ENCODE measurements at places on chromosomes 3 and 15.

DNA sequence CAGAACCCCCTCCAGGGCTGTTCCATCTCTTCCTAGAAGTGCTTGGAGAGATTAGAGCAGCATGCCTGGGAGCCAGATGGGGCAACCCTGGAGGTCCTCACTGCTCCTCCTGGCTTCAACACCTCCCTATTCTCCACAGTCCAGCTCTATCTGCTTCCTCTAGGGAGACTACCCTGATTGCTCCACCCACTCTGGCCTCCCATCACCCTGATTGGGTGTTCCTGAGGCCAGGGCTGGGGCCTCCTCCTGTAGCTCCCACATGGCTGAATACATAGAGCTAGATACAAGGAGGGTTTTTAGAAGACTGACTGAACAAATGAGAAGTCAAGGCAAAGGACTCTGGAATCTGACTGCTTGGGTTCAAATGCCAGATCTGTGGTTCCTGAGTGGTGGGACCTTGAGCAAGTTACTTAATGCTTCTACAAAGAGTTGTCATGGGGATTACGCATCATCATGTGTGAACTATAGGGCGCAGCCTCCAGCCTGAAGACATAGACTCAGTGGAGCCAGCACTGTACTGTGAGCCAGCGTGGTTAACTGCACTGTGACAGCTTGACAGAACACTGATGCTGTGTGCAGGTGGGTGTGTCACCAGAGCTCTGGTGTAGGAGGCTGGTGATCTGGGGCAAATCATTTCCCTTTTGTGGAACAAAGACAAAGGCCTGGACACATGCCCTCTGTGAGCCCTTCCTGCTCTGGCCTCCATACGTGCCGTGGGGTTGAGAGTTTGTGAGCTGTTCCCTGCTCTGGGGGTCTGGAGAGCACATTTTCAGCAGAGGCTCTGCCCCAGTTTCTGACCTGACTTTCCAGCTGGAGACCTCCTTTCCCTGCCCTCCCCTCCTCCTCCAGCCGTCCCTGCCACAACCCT is 74.8 kb downstream of the SCN5A start:
- DNase-seq = no peak

DNA sequence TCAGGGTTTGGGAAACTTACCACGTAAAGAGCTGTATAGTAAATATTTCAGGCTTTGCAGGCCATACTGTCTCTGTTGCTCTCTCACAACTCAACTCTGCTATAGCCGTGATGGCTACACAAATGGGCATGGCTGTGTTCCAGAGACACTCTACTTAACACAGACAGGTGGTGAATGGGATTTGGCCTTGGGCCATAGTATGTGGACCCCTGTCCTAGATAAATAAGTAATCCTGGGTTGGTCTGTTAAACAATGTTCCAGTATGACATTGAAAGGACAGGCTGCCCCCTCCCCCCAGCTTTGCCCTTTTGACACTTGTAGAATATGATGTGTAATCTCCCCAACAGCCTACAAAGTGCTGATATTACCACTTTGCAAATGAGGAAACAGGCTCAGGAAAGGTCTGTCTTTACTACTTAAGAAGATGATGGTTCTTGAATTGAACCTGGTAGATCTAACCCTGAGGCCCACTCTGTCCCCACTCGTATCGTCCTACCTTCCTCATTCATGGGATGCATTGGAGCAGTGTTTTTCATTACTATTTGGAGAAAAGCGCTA is 38.4 kb downstream of the SLCO3A1 start:
- no peak for DNase-seq

GRCh38 chr3:112568642-112569041 is 6.8 kb downstream of the SLC35A5 start:
- no peak for DNase-seq

- DNase-seq = no peak
Observed at GRCh38 chr15:29099131-29099880, 170.3 kb downstream of the NSMCE3 start.

- no peak for DNase-seq
Observed at GRCh38 chr3:87997298-87997697, 61.5 kb downstream of the CGGBP1 start.

- no peak for DNase-seq
Observed at GRCh38 chr3:76942101-76942500, 97.8 kb upstream of the ROBO2 start.

- DNase-seq = no peak
Observed at GRCh38 chr3:52405066-52405465, 39.8 kb downstream of the SEMA3G start.

DNA sequence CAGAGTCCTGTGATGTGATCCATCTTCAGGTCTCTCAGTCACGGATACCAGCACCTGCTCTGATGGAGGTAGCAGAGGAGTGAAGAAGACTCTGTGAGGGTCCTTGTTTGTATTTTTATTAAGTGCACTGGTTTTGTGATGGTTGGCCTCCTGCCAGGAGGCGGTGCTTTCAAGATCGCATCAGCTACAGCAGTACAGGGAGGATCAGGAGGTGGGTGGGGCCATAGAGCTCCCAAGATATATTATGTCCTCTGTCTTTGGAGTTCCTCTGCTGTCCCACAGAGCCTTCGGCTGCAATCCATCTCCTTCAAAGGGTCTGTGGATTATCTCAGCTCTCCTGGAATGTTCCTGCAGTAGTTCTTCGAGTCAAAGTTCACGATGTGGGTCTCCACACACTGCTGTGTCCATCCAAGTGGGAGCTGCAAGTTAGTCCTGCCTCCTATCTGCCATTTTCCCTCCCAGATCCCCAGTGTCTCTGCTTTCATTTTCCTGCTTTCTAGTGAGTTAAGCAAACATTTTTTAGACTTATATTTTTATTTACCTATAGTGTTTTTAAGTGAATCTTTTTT is 54.7 kb downstream of the TM2D3 start:
- DNase-seq = no peak

GRCh38 chr3:51799879-51800749 is 21.1 kb upstream of the IQCF6 start:
- no peak for DNase-seq

- no peak for DNase-seq
Observed at GRCh38 chr3:176262071-176262470, 935.2 kb downstream of the TBL1XR1 start.

GRCh38 chr3:69411346-69411745 is 25.5 kb upstream of the FRMD4B start:
- no peak for DNase-seq

DNA sequence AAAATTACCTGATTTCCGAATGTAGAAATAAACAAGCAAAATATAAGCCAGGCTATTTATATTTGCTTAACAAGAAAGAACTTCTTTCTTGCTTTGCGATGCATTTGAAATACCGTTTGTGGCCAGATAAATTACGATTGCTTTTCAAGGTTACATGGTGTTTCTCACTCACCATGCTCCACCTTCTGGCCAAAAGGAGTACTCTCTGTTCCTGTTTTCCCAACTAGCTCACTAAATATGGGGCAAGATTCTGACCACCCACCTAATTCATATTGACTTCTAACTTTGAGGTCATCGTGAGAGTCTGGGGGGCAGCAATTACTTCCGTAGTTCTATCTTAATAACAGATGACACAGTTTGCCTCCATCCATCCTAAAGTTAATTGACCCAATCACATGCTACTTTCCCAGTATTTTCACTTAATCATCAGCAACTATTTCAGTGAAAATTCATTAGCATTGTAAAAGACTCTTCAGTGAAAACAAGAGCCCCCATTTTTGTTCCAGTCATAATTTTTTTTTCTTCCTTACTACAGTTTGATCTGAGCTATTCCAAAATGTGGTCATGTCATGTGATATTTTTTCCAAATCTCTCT is 25.9 kb downstream of the ACP3 start:
- DNase-seq = no peak

DNA sequence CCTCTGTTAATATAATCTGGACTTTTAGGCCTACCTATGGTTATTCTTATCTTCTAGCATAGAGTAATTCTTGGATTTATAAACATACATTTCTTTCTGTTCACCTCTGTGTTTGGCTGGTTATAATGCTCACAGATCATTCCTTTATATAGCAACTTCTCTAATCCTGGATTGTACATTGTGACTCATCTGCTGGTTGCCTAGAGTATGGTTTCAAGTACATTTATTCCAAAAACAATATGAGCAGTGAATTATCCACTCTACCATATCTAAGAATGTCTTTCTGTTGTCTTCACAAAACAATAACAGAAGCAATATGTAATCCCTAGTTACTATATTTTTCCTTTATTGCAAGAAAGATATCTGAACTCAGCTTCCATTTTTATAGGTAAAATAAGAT is 35.3 kb downstream of the FSIP1 start:
- no peak for DNase-seq
